AML-193 (cell line): ENCODE measurements at places on chromosomes 7 and 10.
A peak's percentile ranks its signal among the peaks of the same experiment; 100 is the strongest.

DNA sequence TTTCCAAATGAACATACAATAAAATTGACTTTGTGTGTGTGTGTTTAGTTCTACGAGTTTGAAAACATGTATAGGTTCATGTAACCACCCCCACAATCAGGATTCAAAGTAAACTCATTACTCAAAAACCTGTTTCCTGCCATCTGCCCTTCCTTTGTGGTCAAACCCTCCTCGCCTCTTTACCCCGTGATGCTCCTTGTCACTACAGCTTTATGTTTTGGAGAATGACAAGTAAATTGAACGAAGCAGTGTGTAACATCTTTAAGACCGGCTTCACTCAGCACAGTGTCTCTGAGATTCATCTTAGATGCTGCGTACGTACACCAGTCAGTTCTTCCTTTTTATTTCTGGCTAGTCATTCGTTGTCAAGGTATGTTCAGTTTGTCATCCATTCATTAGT lies 54.6 kb upstream of the MKI67 start:
- peak; percentile 51 for DNase-seq

GRCh38 chr10:85477979-85478378 lies 888.6 kb downstream of the GRID1 start:
- DNase-seq, result no peak

DNA sequence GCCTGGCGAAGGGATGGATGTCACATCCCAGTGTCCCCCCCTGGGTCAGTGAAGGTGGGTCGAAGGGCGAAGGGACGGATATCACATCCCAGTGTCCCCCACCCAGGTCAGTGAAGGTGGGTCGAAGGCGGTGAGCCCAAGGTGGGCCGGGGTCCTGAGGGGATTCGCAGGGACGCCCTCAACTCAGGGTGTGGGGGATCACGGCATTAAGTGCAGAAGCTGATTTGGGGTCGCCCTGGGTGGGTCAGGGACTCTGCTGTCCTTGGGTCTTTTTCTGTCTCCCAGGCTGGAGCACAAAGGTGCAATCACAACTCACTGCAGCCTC lies 21.9 kb downstream of the ADAP1 start:
- DNase-seq, result no peak

GRCh38 chr7:140714331-140715040 lies 18.0 kb downstream of the NDUFB2 start:
- DNase-seq, result no peak

GRCh38 chr7:42159130-42159529 lies 77.9 kb downstream of the GLI3 start:
- no peak for DNase-seq

DNA sequence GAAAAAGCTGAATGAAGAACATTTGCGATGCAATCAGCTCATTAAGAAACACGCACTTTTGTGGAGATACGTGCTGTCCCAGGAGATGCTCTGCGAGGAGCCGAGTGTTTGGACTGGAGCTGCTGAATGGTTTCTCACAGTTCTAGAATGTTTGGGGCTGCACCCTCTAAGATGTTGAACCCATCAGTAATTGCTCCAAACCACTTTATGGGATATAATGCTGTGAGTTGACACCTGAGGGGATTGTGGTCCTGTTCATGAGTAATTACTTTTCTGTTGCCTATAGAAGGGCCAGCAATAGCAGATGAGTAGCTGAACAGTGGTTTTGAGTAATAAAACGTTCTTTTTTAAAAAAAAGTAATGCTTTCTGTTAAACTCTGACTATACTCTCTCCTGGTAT lies 63.1 kb downstream of the IKZF1 start:
- no peak for DNase-seq

GRCh38 chr7:114214466-114214865 lies 200.1 kb upstream of the FOXP2 start:
- no peak for DNase-seq

- DNase-seq, result no peak
Measured at GRCh38 chr7:36021367-36021766, 131.7 kb upstream of the EEPD1 start.

DNA sequence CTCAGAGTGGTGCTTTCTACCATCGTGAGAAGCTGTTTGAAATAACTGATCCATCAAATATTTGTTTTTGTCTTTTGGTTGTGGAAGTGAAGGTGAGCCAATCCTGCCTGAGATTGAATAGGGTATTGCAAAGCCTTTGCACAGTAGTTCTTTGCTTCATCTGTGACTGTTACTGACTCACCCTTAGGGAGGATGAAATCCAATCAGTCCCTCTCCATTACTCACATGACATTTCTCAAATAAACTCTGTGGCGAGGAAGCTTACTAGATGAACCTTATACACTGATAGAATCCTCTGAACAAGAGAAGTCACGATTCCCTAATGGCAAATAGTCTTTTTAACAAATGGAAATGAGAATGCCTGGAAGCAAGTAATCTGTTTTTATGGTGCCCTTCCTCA lies 31.9 kb downstream of the HEPACAM2 start:
- DNase-seq, result no peak

DNA sequence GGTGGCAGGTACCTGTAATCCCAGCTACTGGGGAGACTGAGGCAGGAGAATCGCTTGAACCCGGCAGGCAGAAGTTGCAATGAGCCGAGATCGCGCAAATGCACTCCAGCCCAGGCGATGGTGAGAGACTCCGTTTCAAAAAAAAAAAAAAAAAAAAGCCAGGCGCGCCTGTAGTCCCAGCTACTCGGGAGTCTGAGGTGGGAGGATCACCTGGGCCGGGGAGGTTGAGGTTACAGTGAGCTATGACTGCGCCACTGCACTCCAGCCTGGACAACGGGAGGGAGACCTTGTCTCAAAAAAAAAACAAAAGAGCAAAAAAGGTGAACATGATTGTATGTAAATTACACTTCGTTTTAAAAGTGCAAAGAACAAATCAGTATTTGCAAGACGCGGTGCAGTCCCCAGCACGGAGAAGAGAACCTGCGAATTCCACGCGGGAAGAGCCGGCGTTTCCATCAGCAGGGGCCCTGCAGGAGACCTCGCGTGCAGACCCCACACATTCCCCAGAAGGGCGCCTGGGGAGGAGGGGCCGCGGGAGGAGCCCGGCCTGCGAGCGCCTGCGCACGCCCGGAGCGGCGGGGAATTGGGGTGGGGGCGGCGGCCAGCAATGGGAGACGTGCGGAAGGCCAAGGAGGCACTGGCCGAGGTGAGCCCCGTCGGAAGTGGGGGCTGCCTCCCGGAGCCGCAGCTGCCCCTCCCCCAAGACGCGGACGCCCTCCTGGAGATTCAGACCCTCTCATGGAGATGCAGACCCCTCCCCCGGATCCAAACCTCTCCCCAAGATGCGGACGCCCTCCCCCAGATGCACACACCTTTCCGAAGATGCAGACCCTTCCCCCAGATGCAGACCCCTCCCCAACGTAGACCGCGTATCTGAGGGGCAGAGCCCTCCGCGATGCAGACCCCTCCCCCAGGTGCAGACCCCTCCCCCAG lies 16.7 kb upstream of the SUN1 start:
- no peak for DNase-seq

DNA sequence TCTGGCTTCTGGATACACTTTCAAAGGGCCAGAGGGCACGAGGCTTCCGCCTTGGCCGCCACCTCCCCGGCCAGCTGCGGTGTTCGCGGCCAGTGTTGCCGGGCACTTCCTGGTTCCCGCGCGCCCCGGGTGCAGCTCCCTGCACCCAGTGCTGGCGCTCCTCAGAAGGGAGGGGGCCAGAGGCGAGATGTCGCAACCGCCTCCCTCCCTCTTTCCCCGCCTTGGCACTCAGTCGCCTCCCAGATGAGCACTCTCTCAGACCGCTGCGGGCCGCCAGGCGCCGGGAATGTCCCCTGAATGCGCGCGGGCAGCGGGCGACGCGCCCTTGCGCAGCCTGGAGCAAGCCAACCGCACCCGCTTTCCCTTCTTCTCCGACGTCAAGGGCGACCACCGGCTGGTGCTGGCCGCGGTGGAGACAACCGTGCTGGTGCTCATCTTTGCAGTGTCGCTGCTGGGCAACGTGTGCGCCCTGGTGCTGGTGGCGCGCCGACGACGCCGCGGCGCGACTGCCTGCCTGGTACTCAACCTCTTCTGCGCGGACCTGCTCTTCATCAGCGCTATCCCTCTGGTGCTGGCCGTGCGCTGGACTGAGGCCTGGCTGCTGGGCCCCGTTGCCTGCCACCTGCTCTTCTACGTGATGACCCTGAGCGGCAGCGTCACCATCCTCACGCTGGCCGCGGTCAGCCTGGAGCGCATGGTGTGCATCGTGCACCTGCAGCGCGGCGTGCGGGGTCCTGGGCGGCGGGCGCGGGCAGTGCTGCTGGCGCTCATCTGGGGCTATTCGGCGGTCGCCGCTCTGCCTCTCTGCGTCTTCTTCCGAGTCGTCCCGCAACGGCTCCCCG lies at the start of gene FFAR4:
Gene FFAR4, plus strand, starts transcription at position 231 of the 842 bp plus-strand sequence. Its CDS starts 56 bp downstream, at position 287.
- DNase-seq, result no peak

GRCh38 chr10:47379445-47379785 lies 4.7 kb downstream of the ZNF488 start:
- DNase-seq, result no peak

GRCh38 chr7:50356945-50357268 lies 52.4 kb downstream of the IKZF1 start:
- no peak for DNase-seq
